ENCODE measurements at places on chromosomes 6 and 20.
A peak's percentile ranks its signal among the peaks of the same experiment; 100 is the strongest.

GRCh38 chr6:143542888-143543287 is 31.4 kb upstream of the FUCA2 start:
- DNase-seq: no peak
- H3K27ac ChIP-seq: no peak overlapping the region
- H3K4me1 ChIP-seq: no peaks in the 10 kb centered on the region
- H3K27me3 ChIP-seq: no peaks in the 10 kb centered on the region
- H3K4me3 ChIP-seq: no peak overlapping the region
- H3K36me3 ChIP-seq: no peaks in the 10 kb centered on the region

DNA sequence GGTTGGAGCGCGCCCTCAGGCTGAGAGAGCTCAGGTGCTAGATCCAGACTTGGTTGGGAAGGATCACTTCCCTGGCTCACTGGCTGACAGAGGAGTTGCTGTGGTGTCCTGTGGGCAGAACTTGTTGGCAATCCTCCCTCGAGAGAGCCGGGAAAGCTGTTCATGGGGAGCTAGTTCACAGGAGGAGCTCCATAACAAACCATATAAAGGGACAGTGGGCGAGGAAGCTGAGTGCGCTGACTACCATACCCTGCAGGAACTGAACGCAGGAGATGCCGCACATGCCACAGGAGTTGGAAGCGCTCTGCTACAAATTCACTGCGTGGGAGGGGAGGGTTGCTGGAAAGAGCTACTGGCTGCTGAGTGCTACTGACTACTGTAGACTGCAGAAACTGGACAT is 243.2 kb downstream of the OGFRL1 start:
- H3K27ac ChIP-seq: no peak overlapping the region
- peaks cover 13% of the 10 kb centered on the region for H3K4me1 ChIP-seq
- no peak overlapping the region for H3K4me3 ChIP-seq
- H3K27me3 ChIP-seq: no peaks in the 10 kb centered on the region
- H3K36me3 ChIP-seq: no peaks in the 10 kb centered on the region
- no peak for DNase-seq

GRCh38 chr6:120564779-120565178 is 769.5 kb downstream of the TBC1D32 start:
- H3K4me3 ChIP-seq: no peak overlapping the region
- H3K36me3 ChIP-seq: no peaks in the 10 kb centered on the region
- no peaks in the 10 kb centered on the region for H3K4me1 ChIP-seq
- DNase-seq: no peak

GRCh38 chr6:68445926-68446325 is 189.2 kb upstream of the ADGRB3 start:
- no peak overlapping the region for H3K27ac ChIP-seq
- no peak for DNase-seq
- H3K36me3 ChIP-seq: no peaks in the 10 kb centered on the region
- no peak overlapping the region for H3K4me3 ChIP-seq
- no peaks in the 10 kb centered on the region for H3K27me3 ChIP-seq

DNA sequence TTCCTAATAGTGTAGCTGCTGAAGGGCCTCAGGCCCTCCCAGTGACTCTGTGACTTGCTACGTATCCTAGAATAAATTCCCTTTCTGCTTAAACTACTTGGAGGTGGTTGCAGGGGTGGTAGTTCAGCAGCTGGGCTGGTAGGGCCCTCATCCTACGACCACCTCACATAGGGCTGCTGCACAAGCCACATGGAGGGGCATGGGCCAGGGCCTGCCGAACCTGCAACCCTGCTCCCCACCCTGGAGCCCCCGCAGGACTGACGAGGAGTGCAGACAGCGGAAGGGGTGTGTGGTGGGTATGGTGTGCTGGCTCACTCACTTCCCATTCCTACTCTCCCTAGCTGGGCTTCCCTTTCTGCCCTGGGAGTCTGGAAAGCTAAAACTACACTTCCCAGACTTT is 56.2 kb upstream of the MLN start:
- H3K27me3 ChIP-seq: no peaks in the 10 kb centered on the region
- H3K4me1 ChIP-seq: no peaks in the 10 kb centered on the region
- H3K4me3 ChIP-seq: no peak overlapping the region
- DNase-seq: no peak

DNA sequence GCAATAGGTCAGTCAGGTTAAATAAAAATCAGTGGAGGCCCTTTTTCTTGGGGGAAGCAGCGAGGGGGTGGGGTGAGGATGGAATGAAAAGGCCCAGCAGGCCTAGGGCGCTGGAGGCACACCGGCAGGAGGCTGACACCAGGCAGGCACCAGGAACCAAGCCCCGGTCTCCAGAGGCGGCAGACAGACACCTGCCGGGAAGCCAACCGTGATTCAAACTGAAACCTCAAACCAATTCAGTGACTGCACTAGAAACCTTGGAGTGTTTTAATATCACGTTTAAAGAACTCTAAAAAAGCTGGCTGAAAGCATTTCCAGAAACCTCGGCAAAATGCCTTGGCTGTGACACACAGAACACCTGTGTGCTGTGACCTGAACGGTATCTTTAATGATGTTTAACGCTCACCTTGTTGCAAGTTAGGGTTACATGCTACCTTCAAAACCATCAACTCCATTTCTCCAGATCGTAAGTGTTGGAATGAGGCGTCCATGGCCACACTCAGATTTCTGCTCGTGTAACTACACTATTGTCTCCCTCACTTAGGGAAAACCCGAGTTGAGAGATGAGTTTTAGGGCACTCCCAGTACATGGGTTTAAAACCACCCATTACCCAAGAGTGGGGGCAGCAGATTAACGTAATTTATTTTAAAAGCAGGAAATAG is 27.2 kb downstream of the DIDO1 start:
- H3K4me1 ChIP-seq: peaks cover 9% of the 10 kb centered on the region
- DNase-seq: no peak
- H3K27me3 ChIP-seq: no peaks in the 10 kb centered on the region
- peaks cover 80% of the 10 kb centered on the region for H3K36me3 ChIP-seq

DNA sequence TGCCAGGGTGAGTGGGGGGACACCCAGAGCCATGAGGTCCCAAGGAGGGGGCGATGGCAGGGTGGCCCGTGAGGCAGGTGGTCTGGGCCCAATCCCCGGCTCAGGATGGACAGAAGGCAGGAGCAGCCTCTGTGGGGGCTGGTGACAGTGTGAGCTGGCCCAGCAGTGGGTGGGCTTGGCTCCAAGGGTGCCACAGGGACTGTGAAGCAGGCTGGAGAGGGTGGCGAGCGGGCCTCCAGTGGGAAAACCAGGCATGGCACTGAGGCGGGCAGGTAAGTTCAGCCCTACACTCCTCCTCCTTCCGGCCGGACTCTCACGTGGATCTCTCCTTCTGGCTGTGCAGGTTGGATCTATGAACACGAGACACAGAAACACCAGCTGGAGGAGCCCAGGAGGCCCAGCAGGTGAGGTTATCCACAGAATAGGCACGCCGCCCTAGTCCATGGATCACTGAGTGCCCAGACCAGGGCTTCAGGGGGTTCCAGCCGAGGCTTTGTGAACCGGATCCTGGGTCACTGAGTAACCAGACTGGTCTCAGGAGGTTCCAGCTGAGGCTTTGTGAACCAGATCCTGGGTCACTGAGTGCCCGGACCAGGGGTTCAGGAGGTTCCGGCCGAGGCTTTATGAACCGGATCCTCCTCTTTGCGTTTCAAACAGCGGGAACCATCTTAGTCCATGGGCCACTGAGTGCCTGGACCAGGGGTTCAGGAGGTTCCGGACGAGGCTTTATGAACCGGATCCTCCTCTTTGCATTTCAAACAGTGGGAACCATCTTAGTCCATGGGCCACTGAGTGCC is 76.4 kb upstream of the BHLHE23 start:
- H3K27me3 ChIP-seq: no peaks in the 10 kb centered on the region
- no peak overlapping the region for H3K27ac ChIP-seq
- H3K36me3 ChIP-seq: no peaks in the 10 kb centered on the region
- no peak for DNase-seq
- no peaks in the 10 kb centered on the region for H3K4me1 ChIP-seq

GRCh38 chr6:168877821-168878282 is 375.8 kb downstream of the THBS2 start:
- no peaks in the 10 kb centered on the region for H3K36me3 ChIP-seq
- no peaks in the 10 kb centered on the region for H3K27me3 ChIP-seq
- no peak for DNase-seq
- no peak overlapping the region for H3K27ac ChIP-seq

DNA sequence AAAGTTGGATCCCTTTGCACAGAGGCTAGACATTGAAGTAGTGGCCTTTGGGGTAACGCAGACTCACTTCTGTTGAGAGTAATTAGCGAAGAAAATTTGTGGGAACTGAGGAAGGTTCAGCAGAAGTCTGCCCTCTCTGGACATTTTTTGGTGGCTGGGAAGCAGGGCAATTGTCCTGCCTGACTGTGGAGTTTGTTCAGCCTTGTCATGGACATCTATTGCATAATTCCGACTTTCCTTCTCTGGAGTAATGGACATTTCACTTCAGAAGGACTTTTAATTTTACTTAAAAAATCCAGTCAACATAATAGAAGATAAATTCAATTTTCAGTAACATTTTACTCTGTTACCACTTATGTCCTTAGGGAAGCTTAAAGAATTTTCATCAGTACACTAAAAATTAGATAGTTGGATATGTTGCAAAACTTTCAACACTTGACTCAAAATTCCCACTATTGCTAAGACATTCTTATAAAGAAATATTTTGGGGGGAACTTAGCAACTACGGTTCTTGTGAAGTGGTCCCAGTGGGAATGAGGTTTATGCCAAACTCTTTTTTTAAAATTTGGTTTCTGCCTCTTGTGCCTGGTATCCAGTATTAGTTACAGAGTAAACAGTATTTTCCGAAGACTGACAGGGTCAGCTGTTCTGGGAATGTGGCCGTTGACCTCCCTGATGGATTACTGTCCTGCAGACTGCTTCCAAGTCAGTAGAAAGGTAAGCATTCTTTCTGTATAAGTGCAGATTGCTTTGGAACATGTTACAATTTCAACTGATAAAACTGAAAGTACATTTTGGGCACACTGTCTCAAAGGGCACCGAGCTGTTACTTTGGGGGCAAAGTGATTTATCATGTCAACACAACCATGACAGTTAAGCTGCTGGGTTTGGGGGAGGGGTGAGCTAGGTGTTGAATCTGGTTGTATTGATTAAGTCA is 100.6 kb upstream of the MLIP start:
- H3K4me3 ChIP-seq: no peak overlapping the region
- H3K4me1 ChIP-seq: peaks cover 7% of the 10 kb centered on the region
- no peaks in the 10 kb centered on the region for H3K27me3 ChIP-seq

DNA sequence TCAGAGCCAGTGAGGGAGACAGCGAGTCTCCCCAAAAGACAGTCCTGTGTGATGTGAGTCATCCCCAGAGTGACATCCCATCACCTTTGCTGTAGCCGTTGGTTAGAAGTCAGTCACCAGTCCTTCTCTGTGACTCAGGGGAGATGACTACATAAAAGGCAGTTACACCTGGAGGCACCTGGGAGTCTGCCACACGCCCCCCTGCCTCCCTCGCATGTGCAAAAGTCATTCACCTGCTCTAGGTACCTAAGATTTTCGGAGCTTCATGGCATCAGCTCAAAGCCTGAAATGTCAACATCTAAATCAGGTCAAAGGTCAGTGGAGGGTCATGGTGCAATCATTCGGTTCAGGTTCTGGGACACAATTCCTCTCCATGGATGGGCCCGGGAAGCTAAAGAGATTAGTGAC is 50.3 kb downstream of the PRR18 start:
- H3K4me1 ChIP-seq: peaks cover 5% of the 10 kb centered on the region
- H3K36me3 ChIP-seq: no peaks in the 10 kb centered on the region
- no peak overlapping the region for H3K4me3 ChIP-seq
- peaks cover 15% of the 10 kb centered on the region for H3K27me3 ChIP-seq
- DNase-seq: no peak
- H3K27ac ChIP-seq: no peak overlapping the region

DNA sequence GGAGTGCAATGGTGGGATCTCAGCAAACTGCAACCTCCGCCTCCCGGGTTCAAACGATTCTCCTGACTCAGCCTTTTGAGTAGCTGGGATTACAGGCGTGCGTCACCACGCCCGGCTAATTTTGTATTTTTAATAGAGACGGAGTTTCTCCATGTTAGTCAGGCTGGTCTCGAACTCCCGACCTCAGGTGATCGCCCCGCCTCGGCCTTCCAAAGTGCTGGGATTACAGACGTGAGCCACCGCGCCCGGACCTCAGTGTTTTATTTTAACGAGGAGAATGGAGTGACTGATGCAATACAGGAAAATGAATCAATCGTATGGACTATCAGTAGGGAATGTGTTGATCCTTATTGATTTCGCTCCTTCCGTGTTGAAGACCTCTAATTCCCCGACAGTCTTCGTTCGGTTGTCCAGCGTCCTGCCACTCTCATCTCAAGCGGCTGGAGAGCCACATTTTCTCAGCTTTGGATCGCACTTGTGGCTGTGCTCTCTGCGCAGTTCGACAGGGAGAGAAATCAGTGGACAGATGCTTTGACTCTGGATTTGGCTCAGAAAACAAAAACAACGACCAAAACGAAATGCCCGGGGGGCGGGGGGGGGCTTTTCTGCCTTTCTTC is 166.2 kb downstream of the TRIM27 start:
- H3K27ac ChIP-seq: no peak overlapping the region
- no peak for DNase-seq
- peak overlapping the region; percentile 39 for H3K4me3 ChIP-seq
- H3K4me1 ChIP-seq: no peaks in the 10 kb centered on the region
- no peaks in the 10 kb centered on the region for H3K36me3 ChIP-seq

DNA sequence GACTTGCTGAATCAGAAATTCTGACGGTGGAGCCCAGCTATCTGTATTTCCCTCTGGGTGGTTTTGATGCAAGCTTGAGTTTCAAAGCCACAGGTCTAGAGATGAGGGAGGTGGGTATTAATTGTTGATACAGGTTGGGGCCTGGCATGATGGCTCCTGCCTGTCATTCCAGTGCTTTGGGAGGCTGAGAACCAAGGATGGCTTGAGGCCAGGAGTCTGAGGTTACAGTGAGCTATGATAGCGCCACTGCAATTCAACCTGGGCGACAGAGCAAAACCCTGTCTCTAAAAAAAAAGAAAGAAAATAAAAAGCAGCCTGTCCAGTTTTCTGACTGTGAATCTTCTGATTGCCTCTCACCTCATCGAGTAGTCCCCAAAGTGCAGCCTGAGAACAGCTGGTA is 184.8 kb upstream of the SASH1 start:
- H3K4me3 ChIP-seq: no peak overlapping the region
- DNase-seq: no peak

GRCh38 chr6:116392132-116393013 is 21.6 kb downstream of the DSE start:
- H3K4me3 ChIP-seq: peak overlapping the region; percentile 30
- H3K36me3 ChIP-seq: no peaks in the 10 kb centered on the region
- no peaks in the 10 kb centered on the region for H3K27me3 ChIP-seq
- no peak overlapping the region for H3K27ac ChIP-seq
- H3K4me1 ChIP-seq: peaks cover 1% of the 10 kb centered on the region
- DNase-seq: no peak

DNA sequence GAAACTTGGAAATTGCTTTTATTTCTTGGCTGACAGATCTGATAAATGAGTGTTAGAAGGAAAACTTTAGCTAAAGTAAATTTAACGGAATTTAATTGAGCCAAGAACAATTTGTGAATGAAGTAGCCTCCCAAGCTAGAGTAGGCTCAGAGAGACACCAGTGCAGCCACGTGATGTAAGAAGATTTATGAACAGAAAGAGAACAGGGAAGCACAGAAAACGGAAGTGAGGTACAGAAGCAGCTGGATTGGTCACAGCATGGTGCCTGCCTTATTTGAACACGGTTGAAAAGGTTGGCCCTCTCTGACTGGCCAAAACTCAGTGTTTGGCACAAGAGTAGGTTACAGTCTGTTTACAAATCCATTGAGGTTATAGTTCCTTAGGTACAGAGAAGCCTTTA is 29.5 kb upstream of the IFNGR1 start:
- no peak for DNase-seq
- no peaks in the 10 kb centered on the region for H3K36me3 ChIP-seq
- no peaks in the 10 kb centered on the region for H3K4me1 ChIP-seq
- no peaks in the 10 kb centered on the region for H3K27me3 ChIP-seq
- no peak overlapping the region for H3K4me3 ChIP-seq

- peaks cover 1% of the 10 kb centered on the region for H3K4me1 ChIP-seq
- H3K27ac ChIP-seq: no peak overlapping the region
- no peaks in the 10 kb centered on the region for H3K36me3 ChIP-seq
These were observed 842.2 kb downstream of the EPHA7 start for GRCh38 chr6:92577077-92577719.

All from neuronal stem cell (in vitro differentiated cells).